Spinal cord (tissue), 10 donors: ENCODE measurements at places on chromosomes 3 and 15.

DNA sequence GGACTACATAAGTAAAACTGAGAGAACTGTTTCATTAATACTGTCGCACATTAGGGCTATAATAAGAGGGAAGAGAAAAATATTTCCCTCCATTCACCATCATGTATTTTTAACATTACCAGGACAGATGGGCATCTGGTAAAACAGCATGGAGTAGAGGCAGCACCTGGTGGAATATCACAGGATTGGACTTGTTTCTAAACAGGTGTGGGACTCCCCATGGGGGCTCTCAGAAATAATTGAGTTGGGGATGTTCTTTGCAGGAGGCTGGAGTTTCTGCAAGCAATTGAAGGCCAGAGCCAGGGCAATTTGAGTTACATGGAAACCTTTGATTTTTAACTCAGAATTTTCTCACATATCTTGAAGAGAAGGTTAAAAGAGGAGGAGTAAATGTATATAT is 8.4 kb upstream of the MINDY2 start:
- no peak for DNase-seq

DNA sequence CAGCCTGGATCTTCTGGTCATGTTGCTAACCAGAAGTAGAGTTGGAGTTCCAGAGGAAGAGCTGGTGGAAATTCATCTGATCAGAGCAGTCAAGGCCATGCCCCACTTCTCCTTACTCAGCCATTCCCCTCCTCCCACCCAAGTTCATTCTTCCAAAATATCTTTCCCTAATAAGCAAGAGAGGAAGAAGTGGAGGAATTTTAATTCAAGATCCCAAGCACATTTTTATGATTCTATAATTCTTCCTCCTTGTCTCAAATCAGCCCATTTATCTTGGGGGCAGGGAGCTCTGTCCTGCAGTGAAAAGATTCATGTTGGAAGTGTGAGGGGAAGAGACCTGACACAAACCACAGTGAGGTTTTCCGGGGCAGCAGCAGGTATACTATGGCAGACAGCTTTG is 85.0 kb upstream of the GALNT15 start:
- DNase-seq = no peak

DNA sequence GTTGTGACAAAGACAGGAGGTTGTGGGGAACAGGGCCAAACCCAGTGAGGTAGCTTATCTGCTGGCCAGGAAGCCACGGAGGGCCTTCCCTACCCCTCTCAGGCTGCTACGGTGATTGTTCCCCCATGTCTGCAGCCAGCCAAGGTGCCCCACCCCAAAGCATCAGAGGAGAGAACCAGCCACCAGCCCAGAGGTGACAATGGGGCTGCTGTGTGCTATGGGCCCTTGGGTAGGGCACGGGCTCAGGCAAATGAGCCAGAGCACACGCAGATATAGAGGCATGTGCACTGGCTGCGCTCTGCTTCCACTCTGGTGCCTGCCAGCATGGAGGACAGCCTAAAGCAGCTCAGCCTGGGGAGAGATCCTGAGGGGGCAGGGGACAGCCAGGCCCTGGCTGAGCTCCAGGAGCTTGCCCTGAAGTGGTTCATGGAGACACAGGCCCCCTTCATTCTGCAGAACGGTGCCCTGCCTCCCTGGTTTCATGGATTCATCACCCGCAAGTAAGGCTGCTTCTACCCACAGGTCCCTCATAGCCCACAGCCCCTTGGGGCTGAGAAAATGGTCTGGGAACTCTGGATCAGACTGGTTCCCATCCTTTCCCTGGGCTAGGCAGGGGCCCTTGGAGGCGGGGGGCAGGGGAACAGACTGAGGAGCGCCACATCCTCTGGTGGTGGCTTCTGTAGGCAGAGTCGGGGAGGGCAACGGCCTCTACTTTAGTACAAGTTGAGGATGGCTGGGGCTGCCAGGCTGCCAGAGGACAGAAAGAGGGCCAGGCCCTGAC is at the start of gene SH2D7:
TSS of gene SH2D7 (plus strand) at position 301 of the 781 bp plus-strand sequence. CDS start at position 325, 24 bp downstream.
- no peak for DNase-seq

- no peak for DNase-seq
These were observed 48.8 kb downstream of the RAD18 start for GRCh38 chr3:8914491-8914890.

- no peak for DNase-seq
These were observed 24.1 kb upstream of the RORA start for GRCh38 chr15:61253186-61253585.

DNA sequence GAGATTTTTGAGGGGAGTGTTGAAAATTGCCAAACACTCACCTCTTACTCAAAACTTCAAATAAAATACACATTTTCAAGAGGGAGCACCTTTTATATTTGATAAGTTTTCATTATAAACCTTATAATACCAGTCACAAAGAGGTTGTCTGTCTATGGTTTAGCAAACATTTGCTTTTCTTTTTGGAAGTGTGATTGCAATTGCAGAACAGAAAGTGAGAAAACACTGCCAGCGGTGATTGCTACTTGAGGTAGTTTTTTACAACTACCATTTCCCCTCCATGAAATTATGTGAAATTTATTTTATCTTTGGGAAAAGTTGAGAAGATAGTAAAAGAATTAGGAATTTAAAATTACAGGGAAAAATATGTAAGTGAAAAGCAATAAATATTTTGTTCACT is 20.1 kb downstream of the DIPK2A start:
- no peak for DNase-seq

DNA sequence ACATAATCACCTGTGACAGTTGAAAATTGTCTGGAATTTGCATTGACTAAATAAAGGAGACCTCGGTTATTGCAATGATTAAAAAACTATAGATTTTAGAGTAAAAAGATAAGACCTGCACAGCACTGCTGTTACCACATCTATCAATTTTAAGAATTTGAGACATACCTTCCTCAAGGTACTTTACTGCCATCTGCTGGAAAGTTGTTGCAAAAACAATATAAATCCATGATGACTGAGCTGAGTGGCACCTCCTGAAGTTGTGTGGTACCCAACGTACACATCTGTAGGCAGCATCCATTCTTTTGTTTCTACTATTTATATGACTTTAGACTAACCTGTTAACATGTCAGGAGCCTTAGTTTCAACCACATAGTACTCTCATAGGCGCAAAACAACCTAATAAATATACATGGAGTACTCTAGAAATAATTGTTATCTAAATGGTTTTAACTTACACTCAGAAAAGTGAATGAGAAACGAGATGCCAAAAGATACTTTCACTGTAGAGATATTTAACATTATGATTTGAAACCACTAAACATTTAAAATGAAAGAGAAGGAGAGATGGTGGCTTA is 106.7 kb downstream of the GHSR start:
- peak; percentile 85 for DNase-seq

GRCh38 chr15:71807125-71807629 is 3.2 kb upstream of the NR2E3 start:
- no peak for DNase-seq

DNA sequence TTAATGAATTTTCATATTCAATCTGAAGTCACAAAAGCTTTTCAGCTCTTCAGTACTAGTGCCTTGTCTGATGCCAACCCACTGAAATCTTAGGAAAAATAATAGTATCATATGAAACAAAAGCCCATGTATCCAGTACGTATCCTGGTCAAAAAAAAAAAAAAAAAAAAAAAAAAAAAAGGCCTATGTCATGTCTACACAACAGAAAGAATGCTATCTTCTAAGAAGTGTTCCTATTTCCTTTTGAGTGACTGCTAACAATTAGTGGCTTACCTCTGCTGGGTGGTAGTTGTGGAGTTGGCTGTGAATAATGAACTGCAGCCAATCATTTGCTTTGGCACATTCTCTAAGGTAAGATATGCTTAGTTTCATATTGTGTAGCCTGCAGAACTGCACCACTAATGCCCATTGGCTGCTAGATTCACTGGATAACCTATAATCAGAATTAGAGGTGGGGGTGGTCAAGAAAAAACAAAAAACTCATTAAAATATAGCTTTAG is 59.6 kb downstream of the EIF3J start:
- no peak for DNase-seq

GRCh38 chr15:64045101-64045435 is 1.2 kb downstream of the DAPK2 start:
- no peak for DNase-seq

DNA sequence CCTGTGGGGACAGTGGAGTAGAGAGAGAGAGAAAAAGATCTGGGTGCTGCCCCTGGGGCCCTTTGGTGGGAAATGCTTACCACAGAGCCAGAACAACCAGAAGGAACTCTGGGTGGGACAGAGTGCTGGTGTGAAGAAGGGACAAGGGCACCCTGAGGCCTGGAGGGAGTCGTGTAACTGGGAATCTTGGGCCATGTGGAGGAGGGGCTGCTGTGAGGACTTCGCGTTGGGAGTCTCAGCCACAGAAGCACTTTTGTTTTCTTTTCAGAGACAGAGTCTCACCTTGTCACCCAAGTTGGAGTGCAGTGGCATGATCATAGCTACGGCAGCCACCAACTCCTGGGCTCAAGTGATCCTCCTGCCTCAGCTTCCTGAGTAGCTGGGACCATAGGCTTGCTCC is 24.3 kb downstream of the XYLB start:
- DNase-seq = no peak
